PC-3 (cell line): ENCODE measurements at places on chromosomes 16 and 17.
A peak's percentile ranks its signal among the peaks of the same experiment; 100 is the strongest.

DNA sequence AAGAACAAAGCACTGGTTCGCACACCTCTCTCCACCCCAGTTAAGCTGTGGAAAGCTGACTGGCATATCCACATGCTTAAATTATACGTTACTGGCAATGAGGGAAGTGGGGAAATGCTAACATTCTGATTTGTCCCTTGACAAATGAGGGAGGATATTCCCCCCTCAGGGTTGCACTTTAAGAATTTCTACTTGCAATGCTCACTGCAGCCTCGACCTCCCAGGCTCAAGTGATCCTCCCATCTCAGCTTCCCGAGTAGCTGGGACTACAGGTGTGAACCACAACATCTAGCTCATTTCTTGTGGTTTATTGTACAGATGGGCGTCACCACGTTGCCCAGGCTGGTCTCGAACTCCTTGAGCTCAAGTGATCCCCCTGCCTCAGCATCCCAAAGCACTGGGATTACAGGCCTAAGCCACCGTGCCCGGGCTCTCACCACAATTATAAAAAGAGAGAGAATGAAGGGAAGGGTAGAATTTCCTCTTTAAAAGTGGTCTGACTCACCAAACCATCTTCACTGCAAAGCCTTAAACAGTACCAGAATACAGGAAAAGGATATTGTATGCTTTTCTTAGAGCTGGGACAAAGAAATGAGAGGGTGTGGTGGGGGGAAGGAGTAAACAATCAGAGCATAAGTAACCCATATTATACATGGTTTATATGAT, 38.9 kb downstream of the KANSL1 start:
- peak; percentile 63 for DNase-seq
- H3K27ac ChIP-seq = peak overlapping the region; percentile 12; the same call in 1 of the 2 replicates
- H3K4me1 ChIP-seq = peaks cover 22% of the 10 kb centered on the region
- H3K27me3 ChIP-seq = no peaks in the 10 kb centered on the region
- no peaks in the 10 kb centered on the region for H3K36me3 ChIP-seq
- no peak overlapping the region for H3K4me3 ChIP-seq

DNA sequence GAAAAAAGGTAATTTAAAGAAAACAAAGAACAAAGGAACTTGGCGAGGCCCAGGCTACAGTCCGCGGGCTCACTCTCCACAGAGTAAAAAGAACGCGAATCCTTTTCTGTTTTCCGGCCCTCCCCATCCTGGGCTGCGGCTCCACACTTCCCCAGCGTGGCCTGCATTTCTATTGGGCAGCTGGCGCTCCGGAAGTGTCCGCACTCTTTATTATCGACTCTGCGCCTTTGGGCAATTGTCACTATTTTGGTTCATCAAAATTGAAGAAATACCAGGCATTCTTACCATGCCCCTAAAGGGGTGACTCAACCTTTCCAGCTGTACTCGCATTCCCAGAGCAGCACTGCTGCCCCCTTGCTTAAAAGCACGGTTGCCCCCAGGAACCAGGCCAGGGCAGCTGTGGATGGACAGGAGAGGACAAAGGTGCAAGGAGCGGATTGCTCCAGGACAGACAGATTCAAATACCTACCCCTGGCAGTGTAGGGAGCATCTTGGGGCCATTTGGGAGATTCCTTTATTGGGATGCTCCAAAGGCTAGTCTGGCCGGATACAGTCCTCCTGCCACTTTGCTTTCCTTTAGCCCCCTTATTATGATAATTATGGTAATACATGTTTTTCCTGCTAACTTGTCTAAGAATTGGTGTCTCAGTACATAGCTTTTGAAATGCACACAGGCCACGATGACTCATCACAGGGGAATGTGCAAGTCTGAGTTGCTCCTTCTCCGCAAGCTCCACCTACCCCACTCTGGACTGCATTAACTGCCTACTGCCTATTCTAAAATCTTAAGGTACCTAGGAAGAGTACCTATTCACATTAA, 985 bp upstream of the SLFN12 start:
- peak; percentile 88 for DNase-seq
- H3K27me3 ChIP-seq = no peaks in the 10 kb centered on the region

- no peaks in the 10 kb centered on the region for H3K27me3 ChIP-seq
- no peak for DNase-seq
- no peak overlapping the region for H3K27ac ChIP-seq
- no peaks in the 10 kb centered on the region for H3K4me1 ChIP-seq
Measured at GRCh38 chr17:60381958-60382357, 10.0 kb downstream of the USP32 start.

- no peak overlapping the region for H3K27ac ChIP-seq
- peaks cover 26% of the 10 kb centered on the region for H3K4me1 ChIP-seq
- H3K4me3 ChIP-seq = peak overlapping the region; percentile 81; the same call in 1 of the 2 replicates
- DNase-seq = no peak
- no peaks in the 10 kb centered on the region for H3K27me3 ChIP-seq
- H3K36me3 ChIP-seq = no peaks in the 10 kb centered on the region
Measured at GRCh38 chr16:2512735-2513404, 882 bp upstream of the ATP6V0C start.

DNA sequence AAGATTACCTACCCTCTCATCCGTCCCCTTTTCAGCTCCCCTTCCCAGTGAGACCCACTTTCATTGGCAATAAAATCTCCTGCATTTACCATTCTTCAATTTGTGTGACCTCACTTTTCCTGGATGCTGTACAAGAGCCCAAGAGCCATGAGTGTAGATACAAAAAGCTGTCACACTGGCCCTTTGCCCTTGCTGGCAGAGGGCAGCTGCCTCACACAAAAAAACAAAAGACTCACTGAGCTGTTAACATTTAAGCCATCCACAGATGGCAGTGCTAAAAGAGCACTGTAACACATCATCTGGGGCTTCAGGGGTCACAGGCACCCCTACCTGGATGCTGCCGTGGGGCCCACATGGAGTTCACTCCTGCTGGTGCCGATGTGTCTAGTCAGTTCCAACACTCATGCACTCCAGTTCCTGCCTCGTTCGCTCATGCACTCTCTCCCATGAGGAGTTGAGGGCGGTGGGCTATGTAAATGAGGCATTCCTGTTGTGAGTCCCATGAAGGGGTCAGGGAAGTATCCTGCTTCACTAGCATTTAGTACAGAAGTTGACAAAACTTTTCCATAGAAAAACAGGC, 123.1 kb downstream of the CA10 start:
- H3K27ac ChIP-seq = no peak overlapping the region
- H3K27me3 ChIP-seq = no peaks in the 10 kb centered on the region
- DNase-seq = no peak
- no peaks in the 10 kb centered on the region for H3K36me3 ChIP-seq
- H3K4me3 ChIP-seq = no peak overlapping the region
- H3K4me1 ChIP-seq = no peaks in the 10 kb centered on the region

DNA sequence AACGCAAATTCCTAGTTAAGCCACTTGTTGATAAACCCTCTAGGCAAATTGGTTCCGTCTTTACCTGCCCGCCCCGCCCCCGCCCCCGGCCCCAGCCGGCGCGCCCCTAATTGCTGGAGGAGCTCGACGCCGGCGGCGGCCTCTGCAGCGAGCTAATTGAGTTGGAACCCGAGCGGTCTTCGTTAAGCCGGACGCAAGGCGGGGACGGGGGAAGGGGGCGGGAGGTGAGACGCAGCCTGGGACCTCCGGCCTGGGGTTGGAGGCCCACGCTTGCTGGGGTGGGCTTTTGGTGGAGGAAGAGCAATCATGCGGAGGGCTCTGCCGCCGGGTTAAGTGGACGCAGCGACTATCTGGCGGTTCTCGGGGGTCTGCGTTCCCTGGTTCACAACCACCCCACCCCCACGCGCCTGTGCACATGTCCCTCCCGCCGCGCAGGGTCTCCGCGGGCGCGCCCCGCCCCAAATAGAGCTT, 12.7 kb upstream of the FOXF1 start:
- no peak overlapping the region for H3K4me3 ChIP-seq
- no peak overlapping the region for H3K27ac ChIP-seq
- no peak for DNase-seq
- peaks cover 89% of the 10 kb centered on the region for H3K27me3 ChIP-seq
- H3K36me3 ChIP-seq = no peaks in the 10 kb centered on the region

DNA sequence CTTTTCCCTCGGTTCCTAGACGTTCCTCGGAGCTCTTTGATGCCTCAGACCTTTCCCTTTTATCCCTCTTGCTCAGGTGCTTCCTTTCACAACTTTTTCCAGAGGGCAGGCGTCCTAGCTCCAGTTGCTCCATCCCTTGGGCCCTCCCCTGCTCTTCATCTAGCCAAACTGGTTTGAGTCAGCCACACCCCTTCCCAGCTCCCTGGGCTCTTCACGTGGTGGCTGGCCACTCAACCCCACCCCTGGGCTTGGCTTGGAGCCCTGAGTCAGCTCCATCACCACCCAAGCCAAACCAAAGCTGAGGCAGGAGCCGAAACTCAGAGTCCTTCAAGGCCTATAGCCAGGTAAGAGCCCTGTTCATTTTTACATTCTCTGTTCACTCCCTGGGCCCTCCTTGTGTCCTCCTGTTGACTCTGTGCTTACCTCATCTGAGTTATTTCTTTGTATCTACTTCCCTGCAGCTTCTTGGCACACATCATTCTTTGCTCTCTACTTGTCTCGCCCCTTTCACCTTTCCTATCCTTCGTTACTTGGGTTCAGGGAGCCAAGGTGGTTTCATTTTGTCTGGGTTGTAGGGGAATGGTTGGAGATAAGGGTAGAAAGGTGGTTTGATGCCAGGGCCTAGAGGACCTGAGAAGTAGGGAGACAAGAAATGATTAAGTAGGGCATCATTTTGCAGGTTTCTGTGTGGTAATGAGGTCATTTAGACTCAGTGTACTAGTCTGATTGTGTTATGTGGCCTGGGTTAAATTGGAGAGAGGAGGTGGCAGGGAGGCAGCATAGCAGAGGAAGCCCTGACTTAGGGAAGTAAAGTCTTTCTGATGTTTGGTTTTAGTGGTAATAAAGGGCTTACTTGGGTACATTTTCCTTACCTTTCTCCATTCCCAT, 7.6 kb upstream of the PHKG2 start:
- no peaks in the 10 kb centered on the region for H3K27me3 ChIP-seq
- peaks cover 36% of the 10 kb centered on the region for H3K4me1 ChIP-seq
- DNase-seq = peak; percentile 95
- H3K36me3 ChIP-seq = peaks cover 27% of the 10 kb centered on the region
- peak overlapping the region; percentile 99 for H3K27ac ChIP-seq

- DNase-seq = no peak
- H3K4me3 ChIP-seq = no peak overlapping the region
- H3K27ac ChIP-seq = no peak overlapping the region
- H3K36me3 ChIP-seq = no peaks in the 10 kb centered on the region
Measured at GRCh38 chr17:81438688-81439087, 43.4 kb downstream of the BAHCC1 start.

DNA sequence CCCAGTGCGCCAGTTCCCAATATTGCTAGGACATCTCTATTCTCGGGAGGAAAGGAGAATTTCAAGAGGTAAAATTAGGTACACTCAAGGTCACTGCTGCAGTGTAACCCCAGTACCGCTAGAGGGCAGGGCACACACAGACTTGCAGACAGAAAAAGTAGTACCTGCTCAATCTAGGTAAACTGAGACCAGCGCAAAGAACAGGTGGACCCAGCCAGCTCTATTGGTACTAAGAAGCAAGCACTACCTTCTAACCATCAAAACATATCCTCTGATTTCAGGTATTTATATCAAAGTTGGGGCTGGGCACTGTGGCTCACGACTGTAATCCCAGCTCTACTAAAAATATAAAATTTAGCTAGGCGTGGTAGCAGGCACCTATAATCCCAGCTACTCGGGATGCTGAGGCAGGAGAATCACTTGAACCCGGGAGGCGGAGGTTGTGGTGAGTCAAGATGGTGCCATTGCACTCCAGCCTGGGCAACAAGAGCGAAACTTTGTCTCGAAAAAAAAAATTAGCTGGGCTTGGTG, 3.6 kb upstream of the WDR81 start:
- H3K27ac ChIP-seq = no peak overlapping the region
- H3K4me1 ChIP-seq = peaks cover 14% of the 10 kb centered on the region
- peak overlapping the region; percentile 59 for H3K4me3 ChIP-seq
- peak; percentile 62 for DNase-seq

DNA sequence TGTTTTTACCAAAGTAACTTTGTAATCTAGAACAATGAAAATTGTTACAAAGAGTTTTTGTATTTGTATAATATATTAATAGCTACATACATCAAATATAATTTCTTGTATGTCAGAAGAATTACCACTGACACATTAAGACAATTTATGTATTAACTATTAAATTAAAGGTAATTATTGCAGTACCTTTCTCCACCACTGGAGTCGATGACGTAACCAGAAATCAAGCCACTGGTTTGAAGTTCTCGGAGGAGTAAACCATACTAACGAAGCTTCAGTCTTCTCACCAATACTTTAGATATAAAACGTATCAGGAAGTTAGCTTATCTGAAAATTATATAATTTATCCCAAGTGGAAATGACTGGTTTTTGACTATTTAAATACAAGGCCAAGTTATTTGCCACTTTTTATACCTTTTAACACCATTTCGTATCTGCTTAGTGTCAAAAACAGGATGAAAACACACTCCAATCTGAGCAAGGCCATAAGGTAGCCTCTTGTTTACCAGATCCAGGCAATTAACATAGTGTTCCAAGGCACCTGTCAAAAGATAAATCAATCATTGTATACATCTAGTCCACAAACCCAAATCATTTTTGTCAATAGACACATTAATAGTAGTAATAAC, 4.3 kb downstream of the POLG2 start:
- no peak overlapping the region for H3K4me3 ChIP-seq
- peaks cover 32% of the 10 kb centered on the region for H3K36me3 ChIP-seq
- H3K27me3 ChIP-seq = no peaks in the 10 kb centered on the region
- peaks cover 23% of the 10 kb centered on the region for H3K4me1 ChIP-seq
- no peak overlapping the region for H3K27ac ChIP-seq

DNA sequence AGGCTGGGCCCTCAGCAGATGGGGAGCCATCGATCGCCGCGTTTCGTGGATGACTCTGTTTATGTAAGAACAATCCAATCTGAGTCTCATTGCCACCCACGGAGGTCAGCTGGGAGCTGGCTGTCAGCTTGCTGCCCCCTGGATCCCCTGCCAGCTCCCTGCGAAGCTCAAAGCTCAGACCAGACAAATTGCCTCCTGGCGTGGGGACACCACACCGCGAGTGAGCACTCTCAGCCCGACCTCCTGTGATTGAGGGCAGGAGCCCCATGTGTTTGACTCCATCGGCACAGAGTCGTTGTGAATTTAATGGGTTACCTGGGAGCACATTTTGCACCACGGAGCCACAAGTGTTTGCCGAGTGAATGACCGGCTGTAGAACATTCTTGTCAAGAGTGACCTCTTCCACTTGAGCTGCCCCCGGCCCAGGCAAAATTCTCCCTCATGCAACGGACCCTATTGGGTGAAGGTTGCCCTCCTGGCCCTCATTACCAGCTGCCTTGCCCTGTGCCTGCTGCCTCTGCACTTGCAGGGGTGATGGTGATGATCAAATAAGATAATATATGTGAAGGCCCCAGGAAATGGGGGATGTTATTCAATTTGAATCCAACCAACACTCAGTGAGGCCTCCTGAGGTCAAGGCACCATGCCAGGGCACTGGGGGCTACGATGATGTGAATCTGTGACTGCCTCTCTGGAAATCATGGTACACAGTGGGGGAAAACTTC, 7.6 kb upstream of the GFAP start:
- DNase-seq = no peak
- no peak overlapping the region for H3K27ac ChIP-seq
- 0 out of 2 replicates have a peak, but pooled peaks cover 3% of the 10 kb centered on the region for H3K4me1 ChIP-seq
- H3K4me3 ChIP-seq = no peak overlapping the region

GRCh38 chr16:20846030-20846429, 39.7 kb downstream of the REXO5 start:
- H3K4me1 ChIP-seq = peaks cover 2% of the 10 kb centered on the region
- no peak overlapping the region for H3K27ac ChIP-seq
- DNase-seq = no peak
- H3K36me3 ChIP-seq = no peaks in the 10 kb centered on the region
- H3K27me3 ChIP-seq = no peaks in the 10 kb centered on the region
- H3K4me3 ChIP-seq = no peak overlapping the region

- peaks cover 3% of the 10 kb centered on the region; the same call in 1 of the 2 replicates for H3K36me3 ChIP-seq
- H3K4me1 ChIP-seq = peaks cover 26% of the 10 kb centered on the region
- peak within 1 kb of the TSS; percentile 40; the same call in 1 of the 2 replicates for H3K27ac ChIP-seq
- peak; percentile 85 for DNase-seq
- no peaks in the 10 kb centered on the region for H3K27me3 ChIP-seq
Measured at GRCh38 chr16:2147981-2148671, at the start of gene RAB26. RAB26 (plus strand) TSS chr16:2148625; CDS start chr16:2148784, 159 bp downstream.
